ENCODE measurements at places on chromosomes 1 and 21. TPM values are rescaled to one million over a fixed set of nuclear protein-coding genes. Genes with fewer than 3 reads are reported as not detected.

Gene HJV
- not detected for total RNA-seq

Gene GJA5
- 3.9 TPM for total RNA-seq

DNA sequence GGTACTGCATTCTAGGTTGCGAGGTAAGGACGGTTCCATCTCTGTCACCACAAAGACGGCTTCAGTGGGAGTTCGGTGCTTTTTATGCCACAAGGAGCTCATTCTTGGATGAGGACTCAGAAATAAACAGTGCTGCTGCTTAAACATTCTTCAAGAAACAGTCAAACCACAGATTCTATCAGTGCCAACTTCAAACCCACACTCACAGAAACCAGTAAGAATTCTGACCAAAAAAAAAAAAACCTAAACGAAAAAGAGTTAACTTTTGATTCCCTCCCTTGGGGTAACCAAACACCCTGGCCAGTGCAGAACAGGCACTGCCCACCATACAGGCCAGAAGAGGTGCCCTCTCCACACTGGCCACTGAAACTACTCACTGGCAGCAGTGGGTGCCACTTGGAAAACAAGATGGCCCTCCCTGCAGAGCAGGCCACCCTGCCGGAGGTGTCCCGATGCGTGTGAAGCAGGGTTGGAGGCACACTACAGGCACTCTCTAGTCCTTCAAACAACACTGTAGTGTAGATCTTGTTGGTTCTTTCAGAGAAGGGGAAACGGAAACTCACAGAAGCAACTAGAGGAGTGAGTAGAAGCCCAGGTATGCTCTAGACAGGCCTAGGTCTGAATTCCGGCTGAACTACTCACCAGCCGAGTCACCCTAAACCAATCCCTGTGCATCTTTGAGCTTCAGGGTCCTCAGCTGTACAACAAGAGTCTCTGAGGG is 87.3 kb upstream of the TLR5 start:
- H3K27me3 ChIP-seq, result no peaks in the 10 kb centered on the region
- H3K4me3 ChIP-seq, result no peak overlapping the region
- peaks cover 2% of the 10 kb centered on the region for H3K4me1 ChIP-seq
- no peak for ATAC-seq
- no peaks in the 10 kb centered on the region for H3K36me3 ChIP-seq
- H3K27ac ChIP-seq, result no peak overlapping the region

- H3K4me1 ChIP-seq, result peaks cover 12% of the 10 kb centered on the region
- peak overlapping the region; percentile 96 for H3K27ac ChIP-seq
- ATAC-seq, result peak; percentile 16
- H3K36me3 ChIP-seq, result no peaks in the 10 kb centered on the region
- peak overlapping the region; percentile 88 for H3K4me3 ChIP-seq
Measured at GRCh38 chr1:40692429-40692895, 958 bp downstream of the NFYC start.

GRCh38 chr1:30856260-30856790 is 52.2 kb downstream of the SDC3 start:
- no peak overlapping the region for H3K4me3 ChIP-seq
- ATAC-seq, result no peak
- H3K27me3 ChIP-seq, result no peaks in the 10 kb centered on the region
- no peak overlapping the region for H3K27ac ChIP-seq
- no peaks in the 10 kb centered on the region for H3K36me3 ChIP-seq

- no peaks in the 10 kb centered on the region for H3K4me1 ChIP-seq
- H3K27ac ChIP-seq, result no peak overlapping the region
- no peaks in the 10 kb centered on the region for H3K36me3 ChIP-seq
- no peak for ATAC-seq
Measured at GRCh38 chr1:41513383-41513735, 28.9 kb upstream of the EDN2 start.

Measured in gastroesophageal sphincter (tissue), 4 donors.